ENCODE measurements at places on chromosomes 6 and 20.

GRCh38 chr6:162154001-162154400 lies 573.6 kb downstream of the PRKN start:
- DNase-seq, result no peak

- no peak for DNase-seq
These were observed 10.8 kb upstream of the ARMC2 start for GRCh38 chr6:108837236-108837971.

- peak; percentile 53 for DNase-seq
These were observed 39.2 kb upstream of the TPD52L1 start for GRCh38 chr6:125114248-125114858.

GRCh38 chr6:21845018-21845417 lies 251.5 kb downstream of the SOX4 start:
- DNase-seq, result no peak

- DNase-seq, result no peak
These were observed 23.6 kb downstream of the TFAP2A start for GRCh38 chr6:10391299-10391630.

DNA sequence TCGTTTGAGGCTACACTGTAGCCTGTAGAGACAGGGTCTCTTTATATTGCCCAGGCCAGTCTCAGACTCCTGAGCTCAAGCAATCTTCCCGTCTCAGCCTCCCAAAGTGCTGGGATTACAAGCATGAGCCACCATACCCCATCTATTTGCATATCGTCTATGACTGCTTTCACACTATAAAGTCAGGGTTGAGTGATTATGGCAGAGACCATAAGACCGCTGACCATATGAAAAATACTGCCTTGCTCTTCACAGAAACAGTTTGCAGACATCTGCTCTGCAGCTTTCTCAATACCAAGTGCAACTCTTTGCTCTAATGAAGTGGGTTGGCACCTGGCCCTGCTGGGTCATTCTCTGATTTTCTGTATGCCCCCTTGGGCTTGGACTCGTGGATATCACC lies 79.5 kb upstream of the PAK5 start:
- no peak for DNase-seq

GRCh38 chr6:72930556-72931132 lies 294.7 kb downstream of the KHDC1L start:
- DNase-seq, result no peak

DNA sequence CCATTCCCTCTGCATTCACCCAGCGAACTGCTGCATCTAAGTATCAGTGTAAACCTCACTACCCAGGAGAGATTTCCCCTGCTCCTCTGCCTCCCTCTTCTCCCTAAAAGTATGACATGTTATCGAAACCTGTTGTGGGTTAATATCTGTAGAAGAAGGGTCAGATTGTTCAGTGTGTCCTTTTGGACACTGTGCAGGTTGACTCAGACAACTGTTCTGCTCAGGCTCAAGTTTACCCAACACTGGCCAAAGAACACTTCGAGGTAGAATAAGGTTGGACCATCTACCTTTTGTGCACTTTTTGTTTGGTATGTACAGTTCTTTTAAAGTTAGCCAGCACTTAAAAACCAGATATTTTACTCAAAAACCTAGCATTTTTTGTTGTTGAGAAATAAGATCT lies 4.6 kb downstream of the NT5DC1 start:
- DNase-seq, result no peak

DNA sequence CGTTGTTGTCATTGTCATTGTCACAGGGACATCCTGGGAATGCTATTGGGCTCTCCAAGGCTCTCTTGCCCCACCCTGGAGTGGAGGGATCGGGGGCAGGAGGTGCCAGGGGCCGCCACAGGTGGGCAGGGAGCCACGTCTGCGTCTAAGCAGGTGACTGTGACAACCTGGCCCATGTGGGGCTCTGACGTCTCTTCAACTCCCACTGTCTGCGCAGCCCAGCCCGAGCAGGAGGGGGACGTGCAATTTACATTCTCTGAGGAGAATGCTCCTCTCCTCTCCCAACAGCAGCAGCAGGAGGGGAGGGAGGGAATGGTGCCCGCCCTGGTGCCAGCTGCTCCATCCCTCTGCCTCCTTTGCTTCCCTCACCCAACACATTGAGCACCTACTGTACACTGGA lies 50.1 kb downstream of the GRM4 start:
- DNase-seq, result no peak

Measured in adrenal gland (tissue), 19 donors.